ENCODE measurements at places on chromosomes 16 and 17. TPM values are rescaled to one million over a fixed set of nuclear protein-coding genes. Genes with fewer than 3 reads are reported as not detected.

The CCT6B gene
- polyA plus RNA-seq: 1.4 TPM

The TNK1 gene
- 2.1 TPM for polyA plus RNA-seq

The LRRC37A2 gene
- 1.8 TPM for polyA plus RNA-seq

The BCL6B gene
- 23.0 TPM for polyA plus RNA-seq

The TBC1D3E gene
- not detected for polyA plus RNA-seq

The NOMO2 gene
- polyA plus RNA-seq: 147 TPM

The CCL3 gene
- polyA plus RNA-seq: 9.2 TPM

The PRSS33 gene
- not detected for polyA plus RNA-seq

The NPIPA5 gene
- 22.0 TPM for polyA plus RNA-seq

The TBX6 gene
- polyA plus RNA-seq: 0.73 TPM

The CD300H gene
- not detected for polyA plus RNA-seq

The ATP2C2 gene
- polyA plus RNA-seq: not detected

The MYH8 gene
- not detected for polyA plus RNA-seq

The ACE gene
- polyA plus RNA-seq: 2.2 TPM

The NAA38 gene
- polyA plus RNA-seq: 191 TPM

The EXOSC6 gene
- polyA plus RNA-seq: 5.5 TPM

The CES4A gene
- 11.2 TPM for polyA plus RNA-seq

The VASN gene
- polyA plus RNA-seq: 13.3 TPM

The PRSS53 gene
- 0.45 TPM for polyA plus RNA-seq

The CCP110 gene
- 8.2 TPM for polyA plus RNA-seq

The CX3CL1 gene
- polyA plus RNA-seq: 8.9 TPM

Measured in adipose tissue (tissue), 3 donors.